ENCODE measurements at places on chromosomes 3 and 15. TPM values are rescaled to one million over a fixed set of nuclear protein-coding genes. Genes with fewer than 3 reads are reported as not detected.

GRCh38 chr3:37546876-37547275, 314.8 kb upstream of the CTDSPL start:
- DNase-seq, result peak; percentile 5

- no peak for DNase-seq
Measured at GRCh38 chr15:85708402-85708941, 86.3 kb downstream of the KLHL25 start.

- no peak for DNase-seq
Measured at GRCh38 chr15:51932161-51932560, 39.4 kb downstream of the LEO1 start.

DNA sequence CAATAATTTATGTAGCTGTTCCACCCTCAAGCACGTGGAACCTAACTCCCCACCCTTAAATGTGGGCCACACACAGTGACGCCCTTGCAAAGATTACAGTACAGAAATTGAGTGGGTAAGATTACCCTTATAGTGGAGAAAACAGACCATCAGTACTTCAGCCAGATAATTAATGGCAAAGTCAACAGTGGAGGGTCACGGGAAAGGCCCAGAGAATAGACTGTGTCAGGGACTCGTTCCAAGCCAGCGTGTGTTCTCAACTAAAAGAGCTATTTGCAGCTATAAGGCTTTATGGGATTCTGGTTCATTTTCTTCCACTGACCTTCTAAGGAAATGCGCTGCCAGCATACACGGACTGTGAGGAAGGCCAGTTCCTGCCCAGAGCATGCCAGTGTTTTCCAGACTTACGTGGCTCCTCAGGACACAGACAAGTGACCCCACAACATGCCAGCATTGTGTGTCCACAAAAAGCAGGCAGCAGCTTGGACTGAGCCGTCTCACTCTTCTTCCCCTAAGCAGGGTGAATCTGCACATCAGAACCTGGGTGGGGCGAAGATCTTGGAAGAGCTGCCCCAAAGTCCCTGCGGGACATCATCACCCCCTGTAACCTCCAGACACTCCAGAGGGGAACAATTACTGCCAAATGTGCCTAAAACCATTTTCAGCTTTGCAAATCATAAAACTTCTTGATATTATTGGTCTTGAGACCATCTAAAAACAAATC, 428.5 kb downstream of the OCA2 start:
- DNase-seq, result no peak

DNA sequence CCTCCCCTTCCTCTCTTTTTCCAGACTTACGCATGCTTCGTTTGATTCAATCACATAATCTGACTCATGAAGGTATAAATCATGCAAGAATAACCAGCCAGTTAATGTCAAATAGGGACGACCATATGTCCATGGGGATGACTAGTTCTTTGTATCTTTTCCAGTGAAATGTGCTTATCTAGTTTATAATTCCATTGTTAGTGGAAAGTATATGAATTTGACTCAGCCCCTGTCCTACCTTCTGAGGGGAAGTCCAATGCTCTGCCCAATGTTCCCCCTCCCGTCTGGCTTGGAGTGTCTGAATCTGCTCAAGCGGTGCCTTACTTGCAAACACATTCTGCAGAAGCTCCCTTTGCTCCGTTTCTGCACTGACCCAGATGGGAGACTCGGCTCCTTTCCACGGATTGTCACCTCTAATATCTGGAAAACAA, 55.0 kb upstream of the EPHB3 start:
- no peak for DNase-seq

GRCh38 chr3:129651435-129652202, 45.1 kb upstream of the PLXND1 start:
- no peak for DNase-seq

GRCh38 chr3:42486814-42487565, 15.5 kb upstream of the VIPR1 start:
- no peak for DNase-seq

- DNase-seq, result no peak
Measured at GRCh38 chr3:150449169-150449721, 41.1 kb downstream of the TSC22D2 start.

DNA sequence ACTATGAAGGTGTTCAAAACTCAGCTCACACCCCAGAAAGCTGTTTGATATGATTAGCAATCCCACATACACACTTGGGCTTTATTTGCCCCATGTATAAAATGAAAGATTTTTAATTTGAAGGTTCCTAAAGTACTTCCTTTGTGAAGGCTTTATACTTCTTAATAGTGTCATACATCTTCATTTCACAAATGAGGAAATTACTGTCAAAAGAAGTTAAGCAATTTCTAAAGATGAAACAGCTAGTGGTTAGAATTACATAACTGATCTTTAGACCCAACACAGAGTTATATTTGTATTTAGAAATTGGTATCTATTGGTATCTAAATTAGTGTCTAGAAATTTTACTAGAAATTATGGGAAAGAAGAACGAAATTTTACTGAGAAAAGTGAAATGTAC, 7.1 kb downstream of the CD200R1 start:
- DNase-seq, result no peak

- no peak for DNase-seq
Measured at GRCh38 chr3:189900578-189900977, 220.1 kb downstream of the P3H2 start.

DNA sequence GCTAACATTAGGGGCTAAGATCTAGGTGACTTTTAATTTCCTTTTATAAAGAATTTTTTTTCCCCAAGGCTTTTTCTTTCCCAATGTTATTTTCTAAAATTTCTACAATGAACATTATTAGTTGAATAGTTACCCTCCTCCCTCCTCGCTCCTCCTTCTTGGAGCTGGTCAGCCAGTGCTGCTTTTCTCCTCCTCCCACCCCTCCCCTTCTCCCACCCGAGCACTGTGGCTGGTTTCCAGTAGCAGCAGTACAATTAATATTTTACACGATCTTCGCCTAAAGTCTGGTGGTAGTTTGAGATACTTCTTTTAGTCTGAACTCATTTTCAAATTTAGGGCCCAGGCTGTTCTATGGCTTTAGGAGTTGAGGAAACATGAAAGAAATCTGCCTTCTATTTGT, 41.6 kb downstream of the EEFSEC start:
- DNase-seq, result no peak

GRCh38 chr3:178159691-178160220, 376.5 kb upstream of the KCNMB2 start:
- no peak for DNase-seq

GRCh38 chr3:115146032-115146417, 1.1 kb downstream of the ZBTB20 start:
- peak; percentile 63 for DNase-seq

- peak; percentile 15 for DNase-seq
Measured at GRCh38 chr15:58864602-58865424, 68.7 kb downstream of the SLTM start.

- peak; percentile 14 for DNase-seq
Measured at GRCh38 chr3:62558549-62559112, 185.3 kb upstream of the FEZF2 start.

DNA sequence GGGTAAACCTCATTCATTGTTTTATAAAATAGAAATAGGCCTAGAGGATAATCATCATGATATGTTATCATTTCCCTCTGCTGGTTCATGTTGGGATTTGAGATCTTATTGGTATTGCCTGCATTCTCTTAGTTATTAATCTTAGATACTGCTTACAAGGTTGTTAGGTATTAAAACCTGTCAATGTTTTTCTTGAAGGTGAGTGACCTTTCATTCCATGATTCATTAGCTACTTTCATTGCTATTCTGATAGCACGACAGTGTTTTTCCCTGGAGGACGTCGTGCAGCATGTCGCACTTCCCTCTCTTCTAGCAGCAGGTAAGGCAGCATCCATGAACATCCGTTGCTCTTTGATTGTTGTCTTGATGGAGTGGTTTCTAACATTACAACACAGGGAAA, 17.1 kb downstream of the P2RY12 start:
- no peak for DNase-seq

DNA sequence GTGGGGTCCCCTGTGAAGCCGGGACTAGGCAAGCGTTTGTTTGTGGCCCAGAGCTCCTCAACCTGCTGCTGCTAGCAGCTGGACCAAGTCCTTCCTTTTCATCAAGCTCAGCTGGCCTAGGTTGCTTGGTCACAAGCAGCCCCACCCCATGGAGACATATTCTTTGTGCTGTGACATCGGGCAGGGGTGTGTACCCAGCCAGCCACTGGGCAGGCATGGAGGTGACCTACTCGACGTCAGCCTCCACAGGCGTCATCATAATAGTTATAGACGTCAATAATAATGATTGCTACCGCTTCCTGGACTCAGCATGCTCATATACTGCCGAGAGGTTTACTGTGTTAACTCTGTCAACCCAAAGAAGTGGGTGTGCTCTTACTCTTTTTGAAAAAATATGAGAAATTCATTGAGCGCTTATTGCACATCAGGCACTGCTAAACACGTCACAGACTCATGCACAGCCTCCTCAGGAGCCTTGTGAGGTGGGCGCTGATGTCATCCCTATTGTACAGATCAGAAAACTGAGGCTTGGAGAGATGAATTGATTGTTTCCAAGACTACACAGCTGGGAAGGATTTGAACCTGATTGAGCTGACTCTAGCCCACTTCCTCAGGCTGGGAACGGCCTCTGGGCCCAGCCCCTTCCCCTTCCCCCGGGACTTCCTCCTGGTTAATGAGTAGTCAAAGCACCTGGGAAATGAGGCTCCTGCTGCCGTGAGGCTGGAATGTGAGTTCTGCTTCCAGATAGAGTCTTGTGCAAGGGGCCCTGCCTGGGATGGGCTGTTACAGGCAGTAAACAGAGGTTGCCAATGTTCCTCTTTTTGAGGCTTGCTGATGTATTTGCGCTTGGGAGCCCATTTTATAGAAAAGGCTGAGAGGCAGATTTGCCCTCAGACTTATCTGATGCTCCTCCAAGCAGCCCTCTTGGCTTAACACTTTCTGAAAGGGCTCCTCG, 16.2 kb downstream of the SLC6A6 start:
- no peak for DNase-seq

GRCh38 chr3:107543666-107544065, 20.9 kb downstream of the BBX start:
- peak; percentile 32 for DNase-seq

- DNase-seq, result no peak
Measured at GRCh38 chr3:141928631-141929270, 52.3 kb downstream of the ATP1B3 start.

DNA sequence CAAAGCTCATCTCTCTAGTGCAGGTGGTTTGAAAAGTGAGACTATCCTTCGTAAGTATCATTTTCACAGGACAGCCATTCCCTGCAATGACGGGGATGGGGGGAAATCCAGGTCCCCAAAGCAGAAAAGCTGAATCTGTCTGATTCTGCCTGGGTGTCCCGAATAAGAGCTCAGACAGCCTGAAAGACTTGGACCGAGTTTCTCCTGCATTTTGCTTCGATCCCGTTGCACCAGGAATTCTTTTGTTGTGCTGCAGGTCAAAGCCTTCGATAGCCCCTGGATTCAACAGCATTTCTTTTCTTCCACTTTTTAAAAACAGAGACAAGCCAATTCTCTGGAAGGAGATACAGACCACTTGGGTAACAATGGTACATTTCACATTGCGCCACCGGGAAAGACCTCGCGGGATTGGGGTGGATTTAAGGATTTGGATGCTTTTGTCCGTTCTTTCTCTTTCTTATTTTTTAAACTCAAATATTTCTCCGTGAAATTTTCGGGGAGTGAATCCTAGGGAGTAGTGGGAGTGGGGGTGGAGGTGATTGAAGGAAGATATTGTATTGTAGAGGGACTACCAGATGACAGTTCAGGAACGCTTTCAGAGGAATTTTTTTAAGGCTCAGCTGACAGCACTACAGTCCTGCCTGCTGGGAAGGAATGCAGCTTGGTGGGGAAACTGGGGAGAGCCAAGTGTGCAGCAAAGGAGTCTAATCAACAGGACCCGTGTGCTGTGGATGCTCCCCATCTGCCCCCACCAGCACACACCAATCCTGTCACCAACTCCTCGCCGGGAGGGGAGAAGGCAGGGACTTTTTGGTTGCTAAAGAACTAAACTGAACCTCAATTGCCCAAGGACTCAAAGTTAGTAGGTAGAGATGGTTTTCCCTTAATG, 2.6 kb downstream of the SLITRK3 start:
- DNase-seq, result no peak

- no peak for DNase-seq
Measured at GRCh38 chr15:40469776-40470390, 901 bp upstream of the CHST14 start.

GRCh38 chr15:47502041-47502440, 215.3 kb upstream of the SEMA6D start:
- DNase-seq, result no peak

DNA sequence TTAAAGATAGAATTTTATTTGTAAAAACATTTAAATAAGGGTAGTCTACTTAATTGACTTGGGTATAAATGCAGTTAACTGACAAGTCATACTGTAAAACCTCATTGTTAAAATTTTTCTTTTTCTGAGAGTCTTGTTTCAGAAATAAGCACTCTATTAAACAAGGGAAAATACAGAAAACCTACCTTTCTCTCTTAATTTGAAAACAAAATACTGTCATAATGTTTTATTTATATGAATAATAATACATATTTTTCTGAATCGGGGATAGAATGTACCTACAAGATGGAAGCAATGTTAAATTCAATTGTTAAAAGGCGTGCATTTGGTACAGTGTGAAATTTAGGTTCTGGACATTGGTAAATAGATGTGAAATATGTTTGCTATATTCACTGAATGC, 17.8 kb downstream of the ZIC1 start:
- DNase-seq, result no peak

GRCh38 chr3:107997671-107998070, 93.2 kb downstream of the CD47 start:
- no peak for DNase-seq

GRCh38 chr3:13296662-13297061, 123.5 kb downstream of the NUP210 start:
- no peak for DNase-seq

DNA sequence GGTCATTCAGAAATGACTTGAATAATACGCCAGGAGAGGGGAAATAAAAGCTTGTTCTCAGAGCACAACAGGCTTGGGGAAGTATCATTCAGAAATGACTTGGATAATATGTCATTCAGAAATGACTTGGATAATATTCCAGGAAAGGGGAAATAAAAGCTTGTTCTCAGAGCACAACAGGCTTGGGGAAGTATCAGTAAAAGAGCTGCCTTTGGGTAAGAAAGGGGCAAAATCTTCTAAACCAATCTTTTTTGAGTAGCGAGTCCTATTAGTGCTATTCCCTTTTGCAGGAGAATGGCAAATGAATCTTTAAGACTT, 20.9 kb downstream of the GABRR3 start:
- no peak for DNase-seq

DNA sequence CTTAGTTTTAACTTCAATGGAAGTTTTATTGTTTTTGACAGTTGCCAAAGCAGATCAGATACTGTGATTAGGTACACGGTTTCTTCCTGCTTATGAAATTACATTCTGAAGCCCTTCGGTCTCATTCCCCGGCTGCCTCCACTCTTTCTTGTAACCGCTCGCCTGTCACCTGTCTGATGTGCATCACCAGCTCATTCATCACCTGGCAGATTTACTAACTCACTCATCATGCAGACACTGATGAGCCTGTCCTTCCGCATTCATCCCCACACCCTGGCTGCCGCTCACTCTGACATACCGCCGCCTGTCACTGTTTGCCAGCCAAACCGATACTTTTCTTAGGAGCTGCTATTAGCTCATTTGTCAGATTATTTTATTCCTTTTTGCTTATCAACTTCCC, 82.8 kb upstream of the NSMCE3 start:
- DNase-seq, result no peak

The DPH3 gene
- total RNA-seq, result 18.2 TPM

The IL17RB gene
- total RNA-seq, result not detected

The GOLGA8G gene
- total RNA-seq, result not detected

The TM4SF18 gene
- total RNA-seq, result not detected

The ACAA1 gene
- 70.1 TPM for total RNA-seq

The ARNT2 gene
- not detected for total RNA-seq

The CD200R1 gene
- 1.8 TPM for total RNA-seq

The PCYT1A gene
- 31.0 TPM for total RNA-seq

Measured in activated CD8-positive, alpha-beta T cell treated with anti-CD3 and anti-CD28 coated beads for 36 hours (primary cell).